ENCODE measurements at places on chromosomes 7 and 10. TPM values are rescaled to one million over a fixed set of nuclear protein-coding genes. Genes with fewer than 3 reads are reported as not detected.

The SYT15 gene
- total RNA-seq: 0.08 TPM

The LIPK gene
- total RNA-seq: not detected

The HYAL4 gene
- not detected for total RNA-seq

The SLC39A12 gene
- total RNA-seq: not detected

The EGFR gene
- 121 TPM for total RNA-seq

The IGFBP3 gene
- 1.0 TPM for total RNA-seq

The KEL gene
- not detected for total RNA-seq

The PPP1R3C gene
- total RNA-seq: 7.0 TPM

The ZNF853 gene
- total RNA-seq: 2.4 TPM

The SHTN1 gene
- total RNA-seq: 7.4 TPM

The ADCY1 gene
- 0.16 TPM for total RNA-seq

The ABI1 gene
- total RNA-seq: 36.7 TPM

The MGAM2 gene
- not detected for total RNA-seq

The FRMPD2 gene
- under 0.01 TPM for total RNA-seq

The TMEM196 gene
- not detected for total RNA-seq

The SVOPL gene
- total RNA-seq: not detected

The TRIM73 gene
- total RNA-seq: 0.08 TPM

The GBX1 gene
- total RNA-seq: not detected

The PNLIPRP1 gene
- not detected for total RNA-seq

The CLDN4 gene
- 1.5 TPM for total RNA-seq

The CLRN3 gene
- total RNA-seq: not detected

The NUDT13 gene
- 2.5 TPM for total RNA-seq

The PNLIP gene
- total RNA-seq: not detected

The OR2A42 gene
- not detected for total RNA-seq

The GNGT1 gene
- total RNA-seq: not detected

The FAM25G gene
- total RNA-seq: 21.2 TPM

The ENKUR gene
- total RNA-seq: not detected

The PNLIPRP2 gene
- total RNA-seq: not detected

The ADARB2 gene
- total RNA-seq: not detected

The AVPI1 gene
- total RNA-seq: 23.0 TPM

The RBP3 gene
- total RNA-seq: not detected

Data from hair follicular keratinocyte (primary cell).